ENCODE measurements at places on chromosomes 13 and 19.

DNA sequence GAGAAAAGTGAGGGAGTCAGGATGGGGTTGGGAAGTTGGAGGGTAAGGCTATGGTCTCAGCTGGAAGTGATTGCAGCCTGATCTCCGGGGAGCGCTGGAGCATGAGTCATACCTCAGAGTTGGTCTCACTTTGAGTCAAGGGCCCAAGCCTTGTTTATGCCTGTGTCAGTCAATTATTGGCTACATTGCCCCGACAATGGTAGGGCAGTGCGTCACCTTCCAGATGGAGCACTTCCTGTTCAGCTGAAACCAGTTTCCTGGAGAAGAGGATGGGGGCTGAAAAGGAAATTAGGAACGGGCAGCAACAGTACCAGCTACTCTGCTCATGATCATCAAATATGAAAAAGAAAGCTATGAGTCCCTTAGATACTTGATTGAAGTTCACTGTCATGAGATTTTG lies 60.4 kb downstream of the ADGRE1 start:
- peak; percentile 21 for DNase-seq

GRCh38 chr19:7831452-7831851 lies 1.4 kb downstream of the EVI5L start:
- DNase-seq = peak; percentile 18

- DNase-seq = peak; percentile 96
Observed at GRCh38 chr13:113837560-113838355, 26.1 kb downstream of the GAS6 start.

DNA sequence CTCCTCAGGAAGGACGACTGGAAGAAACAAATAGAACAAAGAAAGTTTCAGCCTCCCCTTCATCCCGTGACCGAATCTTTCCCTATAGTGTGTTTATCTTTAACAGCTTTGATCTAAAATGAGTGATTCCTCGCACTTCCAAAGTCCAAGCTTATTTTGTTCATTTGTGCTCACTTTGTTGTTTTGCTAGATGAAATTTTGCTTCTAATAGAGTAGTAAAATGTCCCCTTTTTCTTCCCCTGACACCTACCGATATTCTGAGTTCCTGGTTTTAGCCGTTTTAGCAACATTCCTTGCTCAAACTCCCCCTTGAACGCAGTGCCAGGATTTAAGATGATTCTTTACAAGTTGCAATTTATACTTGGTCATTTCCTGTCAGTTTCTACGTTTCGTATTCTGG lies 204.2 kb downstream of the FGF9 start:
- no peak for DNase-seq

- peak; percentile 27 for DNase-seq
Observed at GRCh38 chr19:20423381-20424197, 142.0 kb downstream of the ZNF737 start.

GRCh38 chr13:105491345-105491744 lies 1044.1 kb downstream of the EFNB2 start:
- no peak for DNase-seq

GRCh38 chr13:44140888-44141724 lies 232.5 kb upstream of the SERP2 start:
- DNase-seq = peak; percentile 74
